ENCODE measurements at places on chromosomes 5 and 9. TPM values are rescaled to one million over a fixed set of nuclear protein-coding genes. Genes with fewer than 3 reads are reported as not detected.

MED10 gene
- 9.7 TPM for total RNA-seq

PCDHGA3 gene
- total RNA-seq, result 0.49 TPM

IL5 gene
- total RNA-seq, result not detected

RABGAP1 gene
- total RNA-seq, result 32.4 TPM

FAM53C gene
- total RNA-seq, result 27.4 TPM

KIF12 gene
- 0.12 TPM for total RNA-seq

Measured in M059J (cell line).